ENCODE measurements at places on chromosomes 12 and 14. TPM values are rescaled to one million over a fixed set of nuclear protein-coding genes. Genes with fewer than 3 reads are reported as not detected.
A peak's percentile ranks its signal among the peaks of the same experiment; 100 is the strongest.

Gene POP5
- total RNA-seq: 23.2 TPM

Gene LMO3
- total RNA-seq: 7.2 TPM

Gene C12orf50
- not detected for total RNA-seq

Gene ASPG
- total RNA-seq: 0.82 TPM

Gene FGF6
- total RNA-seq: 50.7 TPM

Gene AJUBA
- 47.2 TPM for total RNA-seq

Gene IFI27L1
- 5.0 TPM for total RNA-seq

Gene HCAR3
- 2.6 TPM for total RNA-seq

Gene USP44
- 0.31 TPM for total RNA-seq

Gene FAM222A
- 3.1 TPM for total RNA-seq

Gene GPRC5D
- total RNA-seq: not detected

Gene SERPINA6
- not detected for total RNA-seq

Gene INHBC
- not detected for total RNA-seq

Gene ST8SIA1
- 10.2 TPM for total RNA-seq

Gene PLA2G1B
- total RNA-seq: not detected

Gene TAS2R13
- 3.2 TPM for total RNA-seq

Gene DDIT3
- total RNA-seq: 23.8 TPM

Gene KRT71
- total RNA-seq: not detected

Gene TMEM229B
- 1.6 TPM for total RNA-seq

Gene DNAJC22
- not detected for total RNA-seq

Gene CACNA2D4
- total RNA-seq: 3.2 TPM

DNA sequence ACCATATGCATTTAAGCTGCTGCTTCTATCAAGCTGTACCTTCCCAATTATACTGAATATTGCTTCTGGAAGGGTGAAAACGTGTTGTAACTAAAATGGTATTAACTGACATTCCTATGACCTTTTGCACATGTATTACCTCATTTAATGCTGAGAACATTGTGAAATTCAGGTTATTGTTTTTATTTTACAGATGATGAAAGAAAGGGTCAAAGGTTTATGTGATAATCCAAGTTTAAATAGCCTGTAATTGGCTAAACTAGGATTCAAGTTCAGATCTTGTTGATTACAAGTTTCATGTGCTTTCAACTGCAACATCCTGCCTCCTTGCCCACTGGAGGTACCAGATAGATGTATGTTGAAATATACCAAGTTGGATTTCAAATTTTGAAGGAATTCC lies 433.3 kb upstream of the PRICKLE1 start:
- no peak for DNase-seq

DNA sequence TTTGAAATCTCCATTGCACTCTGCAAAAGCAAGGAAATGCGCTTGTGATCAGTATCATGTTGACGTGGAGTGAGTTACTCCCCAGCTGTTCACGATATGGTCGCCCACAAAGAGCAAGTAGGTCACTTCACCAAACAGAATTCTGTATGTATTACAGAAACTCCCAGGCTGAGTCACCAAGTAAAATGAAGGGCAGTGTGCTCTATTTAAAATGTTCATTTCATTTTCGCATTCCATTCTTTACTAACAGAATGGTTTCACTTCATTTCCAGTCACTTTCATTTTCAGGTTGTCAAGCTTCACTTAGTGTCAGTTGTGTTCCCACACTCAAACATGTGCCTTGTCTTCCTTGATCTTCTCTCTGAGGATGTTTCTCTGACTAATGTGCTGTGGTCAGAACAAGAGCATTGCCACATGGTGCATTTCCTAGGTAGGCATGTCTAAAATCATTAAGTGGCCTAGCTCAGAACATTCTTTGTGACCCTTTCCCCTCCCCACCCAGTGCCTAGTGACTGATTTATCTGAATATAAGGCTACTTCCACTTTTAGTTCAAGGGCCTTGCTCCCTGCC lies 391.2 kb downstream of the RAD51B start:
- peak; percentile 58 for DNase-seq

DNA sequence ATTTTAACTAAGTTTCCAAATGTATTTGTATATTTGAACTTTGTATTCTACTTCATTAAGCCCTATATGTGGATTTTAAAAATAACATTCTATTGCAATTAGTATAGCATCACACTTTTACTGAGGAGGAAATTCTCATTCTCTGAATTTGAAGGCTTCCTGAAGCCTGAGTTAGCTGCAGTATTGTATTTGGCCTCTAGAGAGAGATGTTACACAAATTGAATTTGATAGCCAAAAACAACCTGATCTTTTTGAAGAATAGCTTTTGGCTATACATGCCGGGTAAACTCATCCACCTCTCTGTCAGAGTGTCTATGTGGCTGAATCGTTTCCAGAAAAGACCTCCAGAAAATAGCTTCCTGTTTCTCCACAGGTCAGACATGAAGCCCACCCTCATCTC lies 316.5 kb upstream of the OR4E1 start:
- peak; percentile 9 for DNase-seq

- no peak for DNase-seq
These were observed 92.5 kb downstream of the BBS10 start for GRCh38 chr12:76255692-76256091.

DNA sequence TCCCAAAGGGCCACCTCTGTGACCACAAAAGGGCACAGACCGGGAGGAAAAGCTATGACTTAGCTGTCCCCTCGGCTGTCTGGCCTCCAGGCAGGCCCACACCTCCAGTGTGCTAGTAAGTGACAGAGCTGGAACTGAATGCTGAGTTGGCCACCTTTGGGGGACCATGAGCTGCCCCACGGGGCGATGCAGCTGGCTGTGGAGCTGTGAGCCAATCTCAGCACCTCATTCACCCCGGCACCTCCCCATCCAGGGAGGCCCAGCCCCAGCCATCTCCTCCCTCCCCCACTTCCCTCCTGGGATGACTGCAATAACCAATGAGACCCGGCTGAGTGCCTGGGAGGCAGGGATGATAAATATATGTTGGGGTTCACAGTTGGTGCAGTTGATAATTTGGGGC lies 12.2 kb upstream of the TESC start:
- DNase-seq: no peak

DNA sequence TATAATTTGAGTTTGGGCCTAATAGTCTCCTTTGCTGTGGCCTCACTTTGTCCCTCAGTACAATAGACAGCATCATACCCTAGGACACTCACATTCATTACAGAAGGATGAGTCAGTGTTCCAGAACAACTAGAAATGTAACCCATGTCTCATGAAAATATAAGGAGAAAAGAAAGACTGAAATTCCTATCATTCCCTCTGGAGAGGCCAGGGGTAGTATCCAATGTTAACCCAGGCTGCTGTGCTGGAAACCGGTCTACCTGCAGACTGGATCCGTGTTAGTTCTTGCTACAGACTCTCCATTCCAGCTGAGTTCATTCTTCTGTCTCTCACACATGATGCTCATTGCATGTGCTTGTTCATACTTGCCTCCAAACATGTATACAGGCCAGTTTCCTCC lies 75.8 kb upstream of the HOXC13 start:
- no peak for DNase-seq

- no peak for DNase-seq
These were observed 107.5 kb downstream of the SPTSSA start for GRCh38 chr14:34354556-34354955.

DNA sequence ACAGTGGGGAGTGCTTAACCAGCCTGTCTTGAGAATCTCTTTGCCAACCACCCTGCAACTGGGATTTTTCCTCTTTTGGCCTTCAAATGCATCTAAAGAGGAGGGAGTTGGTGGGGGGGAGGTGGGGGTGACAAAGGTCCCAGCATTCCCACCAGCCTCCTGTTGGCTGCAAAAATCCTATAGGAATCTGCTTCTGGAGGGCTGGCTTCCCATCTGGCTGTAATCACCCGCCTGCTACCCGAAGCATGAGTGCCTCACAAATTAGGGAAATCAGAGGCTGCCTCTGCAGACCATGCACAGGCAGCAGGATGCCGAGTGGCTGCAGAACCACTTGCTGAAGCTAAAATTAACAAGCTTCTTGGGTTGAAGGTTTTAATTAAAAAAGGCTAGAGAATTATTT lies 73.9 kb upstream of the WSCD2 start:
- no peak for DNase-seq

DNA sequence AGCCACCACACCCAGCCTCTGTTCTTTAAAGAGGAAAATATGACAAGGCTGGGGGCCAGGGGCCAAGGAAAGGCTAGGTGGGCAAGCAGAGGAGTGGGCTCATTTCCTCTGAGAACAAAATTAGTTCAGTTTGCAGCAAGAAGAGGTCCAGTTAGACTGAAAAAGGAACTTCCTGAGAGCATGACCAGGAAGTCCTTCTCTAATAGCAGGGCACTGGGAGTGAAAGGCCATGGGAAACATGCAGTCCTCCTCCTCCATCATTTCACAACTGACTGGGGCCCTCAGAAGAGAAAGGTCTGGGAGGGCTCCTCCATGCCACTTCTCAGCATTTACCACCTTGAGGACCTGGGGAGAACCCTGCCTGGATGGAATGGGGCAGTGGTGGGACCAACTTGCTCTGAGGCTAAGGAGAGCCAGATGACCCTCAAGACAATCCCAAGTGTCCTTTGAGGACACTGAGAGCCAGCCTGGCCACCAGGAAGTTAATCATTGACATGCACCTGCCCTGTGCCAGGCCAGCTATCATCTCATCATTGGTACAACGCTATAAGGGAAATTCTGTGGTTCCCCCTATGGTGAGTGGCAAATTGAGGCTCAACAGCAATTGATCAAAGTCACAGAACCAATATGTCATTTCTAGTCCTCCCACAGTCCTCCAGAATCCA lies 2.0 kb downstream of the AQP2 start:
- no peak for DNase-seq

DNA sequence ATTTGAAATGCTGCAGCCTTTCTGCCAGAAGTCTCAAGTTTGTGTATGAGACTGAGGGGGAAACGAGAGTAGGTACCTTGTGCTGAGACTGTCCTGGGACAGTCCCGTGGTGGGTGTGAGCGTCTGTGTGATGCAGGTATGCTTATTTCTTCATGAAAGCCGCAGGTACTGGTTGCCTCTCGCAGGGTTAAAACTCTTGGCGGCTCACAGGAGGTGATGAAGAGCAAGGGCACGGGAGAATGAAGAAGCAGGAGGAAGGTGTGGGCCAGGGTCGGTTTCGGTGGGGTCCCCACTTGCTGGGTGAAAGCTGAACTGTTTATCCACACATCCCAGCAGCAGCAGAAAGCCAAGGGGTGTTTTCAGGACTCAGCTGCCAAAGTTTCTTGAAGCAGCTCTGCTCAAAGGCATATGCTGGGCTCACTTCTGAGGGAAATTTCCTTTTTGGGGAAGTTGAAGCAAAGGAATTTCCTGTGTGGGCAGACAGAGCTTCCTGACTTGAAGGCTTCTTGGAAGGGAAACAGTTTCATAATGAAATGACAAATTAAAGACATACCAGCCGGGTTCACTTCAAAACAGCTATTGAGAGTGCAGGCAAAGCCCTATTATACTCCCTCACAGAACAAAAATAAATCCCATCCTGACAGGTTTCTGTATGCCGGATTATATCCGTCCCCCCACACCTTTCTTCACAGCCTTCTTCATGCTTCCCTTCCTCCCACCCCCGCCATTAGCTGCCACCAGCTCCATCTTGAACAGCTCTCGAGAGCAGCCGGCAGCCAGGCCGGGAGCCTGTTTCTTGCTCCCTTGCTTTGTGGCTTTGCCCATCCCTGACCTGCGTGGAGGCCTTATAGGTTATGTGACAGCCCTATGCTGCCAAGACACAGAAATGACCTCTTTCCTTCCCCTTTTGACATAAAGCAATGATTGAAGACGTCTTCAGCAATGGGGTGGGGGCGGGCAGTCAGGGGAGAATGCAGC lies 116.6 kb downstream of the ETV6 start:
- DNase-seq: peak; percentile 77

GRCh38 chr12:4433745-4434058 lies 11.9 kb downstream of the FGF6 start:
- no peak for DNase-seq

DNA sequence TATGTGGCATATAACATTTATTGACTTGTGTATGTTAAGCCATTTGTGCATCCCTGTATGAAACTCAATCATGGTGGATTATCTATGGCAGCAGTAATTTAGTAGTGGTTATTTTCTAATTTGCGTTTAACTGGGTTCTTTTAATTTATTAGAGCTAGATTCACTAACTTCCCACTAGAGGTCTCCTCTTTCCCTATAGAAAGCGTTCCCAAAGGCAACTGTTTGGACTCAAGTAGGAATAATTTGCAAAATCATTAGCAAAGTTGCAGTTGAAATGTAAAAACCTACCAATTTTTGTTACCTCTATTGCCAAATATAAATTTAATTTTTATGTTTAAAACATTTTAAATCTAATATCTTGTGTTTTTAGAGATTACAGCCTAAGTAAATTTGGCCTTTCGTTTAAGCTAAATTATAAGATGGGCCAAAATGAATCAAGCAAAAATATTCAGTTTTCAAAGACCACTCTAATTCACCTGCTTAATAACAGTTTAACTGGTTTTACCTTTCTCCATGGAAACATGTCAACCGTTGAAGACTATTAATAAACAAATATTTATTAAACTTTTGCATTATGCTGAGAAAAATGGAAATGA lies 6.0 kb downstream of the DMAC2L start:
- peak; percentile 59 for DNase-seq

GRCh38 chr14:25134184-25134583 lies 84.2 kb upstream of the STXBP6 start:
- DNase-seq: no peak

GRCh38 chr14:67674139-67674479 lies 323 bp downstream of the VTI1B start:
- peak; percentile 81 for DNase-seq

GRCh38 chr14:105150026-105150367 lies 18.6 kb downstream of the JAG2 start:
- no peak for DNase-seq

- no peak for DNase-seq
These were observed 4.1 kb downstream of the NFYB start for GRCh38 chr12:104133866-104134265.

- no peak for DNase-seq
These were observed 579.2 kb downstream of the BCL11B start for GRCh38 chr14:98692832-98693231.

GRCh38 chr12:13275241-13276085 lies 78.9 kb downstream of the EMP1 start:
- peak; percentile 82 for DNase-seq

Measured in tongue (tissue), 3 donors.